OCI-LY7 (cell line): ENCODE measurements at places on chromosomes 2 and 18.

DNA sequence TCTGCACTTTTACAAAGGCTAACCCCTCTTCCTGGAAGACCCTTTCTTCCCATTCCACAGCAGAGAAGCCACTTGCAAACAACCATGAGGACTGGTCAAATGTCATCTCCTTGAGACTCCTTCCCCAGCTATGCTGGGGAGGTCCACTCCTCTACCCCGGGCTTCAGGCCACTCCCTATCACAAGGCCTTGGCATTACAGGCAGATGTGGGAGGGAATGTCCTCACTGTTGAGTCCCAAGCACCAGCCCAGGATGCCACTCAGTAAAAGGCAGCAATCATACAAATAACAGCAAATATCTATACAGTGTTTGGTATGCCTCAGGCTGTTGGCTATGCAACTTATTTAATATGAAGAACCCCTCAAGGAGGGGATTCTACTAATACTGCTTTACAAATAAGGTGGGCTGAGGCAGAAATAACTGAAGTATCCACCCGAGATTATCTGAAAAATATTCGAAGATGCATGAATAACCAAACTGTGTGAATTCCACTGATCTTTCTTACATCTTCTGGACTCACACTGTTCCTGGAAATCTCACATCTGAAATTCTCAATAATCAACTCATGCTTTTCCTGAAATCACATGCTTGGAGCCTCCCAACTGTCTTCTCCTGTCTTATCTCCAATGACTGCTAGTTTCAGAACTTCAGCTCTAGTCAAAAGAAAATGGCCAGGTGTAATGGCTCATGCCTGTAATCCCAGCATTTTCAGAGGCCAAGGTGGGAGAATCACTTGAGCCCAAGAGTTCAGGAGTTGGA, 226.3 kb downstream of the TCF4 start:
- no peak for DNase-seq

DNA sequence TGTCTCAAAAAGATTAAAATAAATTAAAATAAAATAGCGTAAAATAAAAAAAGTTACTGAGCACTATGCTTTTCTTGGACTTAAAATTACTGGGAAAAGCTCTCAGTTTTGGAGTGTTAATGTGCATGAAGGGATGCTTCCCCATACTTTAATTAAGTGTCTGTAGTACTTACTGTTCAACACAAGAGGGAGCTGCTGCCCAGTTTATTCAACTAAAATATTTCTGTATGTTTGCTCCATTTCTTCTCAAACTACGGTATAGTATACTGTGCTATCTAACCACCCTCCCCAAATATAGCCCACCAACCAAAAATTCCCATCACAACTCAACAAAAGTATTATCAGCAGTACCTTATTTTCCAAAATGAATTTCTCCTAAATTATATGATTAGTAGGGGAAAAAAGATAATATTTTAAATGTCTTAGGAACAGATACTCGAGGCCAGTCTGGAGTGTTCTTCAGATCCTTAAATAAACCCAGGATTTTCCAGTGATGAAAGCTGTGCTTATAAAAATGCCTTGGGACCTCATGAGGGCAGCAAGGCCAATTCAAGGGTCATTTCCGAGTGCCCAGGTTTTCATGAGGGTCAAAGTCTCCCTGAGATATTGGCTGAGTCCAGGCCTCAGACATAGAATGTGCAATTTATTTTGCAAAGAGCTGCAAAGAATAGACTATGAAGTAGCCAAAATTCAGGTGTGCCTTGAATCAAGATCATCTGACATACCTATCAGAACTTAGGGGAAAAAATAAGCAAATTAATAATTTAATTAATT, 64.1 kb downstream of the CHRNA1 start:
- DNase-seq = peak; percentile 64

DNA sequence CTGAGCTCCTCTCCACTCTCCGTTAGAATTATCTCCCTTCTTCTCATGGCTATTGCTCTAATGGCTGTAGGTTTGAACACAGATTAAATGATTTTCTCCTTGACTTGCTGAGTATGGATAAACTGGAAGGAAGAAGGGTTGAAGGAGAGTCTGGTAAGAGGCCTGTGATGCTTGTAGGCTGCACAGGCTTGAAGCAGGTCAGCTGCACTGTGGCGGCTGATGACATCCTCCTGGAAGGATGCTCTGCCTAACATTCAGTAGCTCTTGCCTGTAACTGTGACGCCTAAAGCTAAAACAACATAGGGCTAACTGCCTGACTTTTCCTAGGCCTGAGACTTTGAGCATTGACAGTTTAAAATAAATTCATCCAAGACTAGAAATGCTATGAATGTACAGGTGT, 166.3 kb downstream of the MREG start:
- no peak for DNase-seq

GRCh38 chr18:42559069-42559690, 556.3 kb downstream of the RIT2 start:
- DNase-seq = no peak

DNA sequence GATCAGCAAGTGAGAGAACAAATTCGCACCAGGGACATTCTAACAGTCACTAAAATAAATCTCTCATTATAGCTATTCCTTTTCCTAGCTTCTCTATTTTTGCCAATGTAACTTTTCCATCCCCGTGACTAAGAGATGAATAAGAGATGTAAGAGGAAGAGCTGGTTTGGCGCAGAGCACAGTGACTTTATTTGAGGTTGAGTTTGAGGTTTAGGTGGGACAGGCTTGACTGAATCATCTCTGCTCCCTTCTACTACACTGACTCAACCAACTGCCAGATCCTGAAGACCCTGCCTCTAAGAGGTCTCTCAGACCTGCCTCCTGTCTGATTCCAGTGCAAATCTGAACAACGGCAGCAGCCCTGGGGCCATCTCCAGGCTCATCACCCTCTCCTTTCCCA, 28.0 kb downstream of the RFX8 start:
- no peak for DNase-seq

- DNase-seq = no peak
These were observed 557 bp upstream of the DSG2 start for GRCh38 chr18:31497404-31497835.

GRCh38 chr2:113851640-113852039, 38.2 kb upstream of the ACTR3 start:
- DNase-seq = no peak

- no peak for DNase-seq
These were observed 58.7 kb upstream of the B3GNT2 start for GRCh38 chr2:62136956-62137830.

GRCh38 chr2:72892506-72893173, 5.4 kb downstream of the SPR start:
- DNase-seq = peak; percentile 70

- no peak for DNase-seq
These were observed 199.7 kb downstream of the PID1 start for GRCh38 chr2:229071292-229071976.

DNA sequence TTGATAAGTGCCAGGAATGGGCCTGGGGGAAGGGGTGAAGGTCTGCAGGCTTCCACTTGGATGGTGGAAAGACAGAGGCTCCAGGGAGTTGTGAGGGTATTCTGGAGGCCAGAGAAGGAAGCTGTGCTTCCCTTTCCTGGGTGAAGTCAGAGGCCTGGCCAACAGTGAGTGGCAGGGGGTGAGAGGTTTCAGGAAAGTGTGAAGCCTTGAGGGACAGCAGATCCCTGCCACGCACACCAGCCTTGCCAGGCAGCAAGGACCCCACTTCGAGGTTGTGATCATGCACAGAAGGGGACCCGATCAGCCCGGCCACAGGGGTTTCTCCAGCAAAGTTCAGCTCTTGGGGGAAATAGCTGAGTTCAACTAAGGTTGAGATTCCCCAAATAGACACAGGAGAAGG, 66.5 kb downstream of the SMAD7 start:
- no peak for DNase-seq

DNA sequence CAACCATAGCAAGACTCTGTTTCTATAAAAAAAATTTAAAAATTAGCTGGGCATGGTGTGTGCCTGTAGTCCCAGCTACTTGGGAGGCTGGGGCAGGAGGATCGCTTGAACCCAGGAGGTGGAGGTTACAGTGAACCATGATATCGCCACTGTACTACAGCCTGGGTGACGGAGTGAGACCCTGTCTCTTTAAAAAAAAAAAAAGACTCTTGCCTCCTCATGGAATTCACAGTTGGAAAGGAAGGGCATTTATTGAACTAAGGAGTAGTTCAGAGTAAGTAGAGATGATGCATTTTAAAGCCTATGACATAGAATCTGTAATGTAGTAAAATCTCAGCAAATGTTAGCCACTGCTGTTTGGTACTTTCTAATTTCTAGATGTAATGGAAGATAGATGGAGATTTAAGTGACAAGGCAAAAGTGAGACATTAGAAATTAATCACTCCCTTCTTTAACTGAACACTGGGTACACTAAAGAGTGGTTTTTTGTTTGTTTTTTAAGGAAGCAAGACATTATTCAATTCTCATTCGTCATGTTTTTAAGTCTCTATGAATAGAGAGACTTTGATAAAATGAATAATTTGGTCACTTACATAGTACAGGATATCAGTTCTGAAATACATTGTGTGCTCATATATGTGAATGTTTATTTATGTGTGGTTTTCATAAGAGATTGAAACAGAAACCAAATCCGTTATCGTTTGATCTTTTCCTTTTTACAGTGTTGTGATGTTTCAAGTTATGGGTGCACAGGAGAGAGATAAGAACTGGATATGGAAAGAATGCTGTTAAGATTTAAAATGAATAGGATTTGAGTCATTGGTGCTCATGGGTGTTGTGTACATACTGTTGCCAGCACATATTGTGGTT, 186.1 kb upstream of the STON1 start:
- no peak for DNase-seq

DNA sequence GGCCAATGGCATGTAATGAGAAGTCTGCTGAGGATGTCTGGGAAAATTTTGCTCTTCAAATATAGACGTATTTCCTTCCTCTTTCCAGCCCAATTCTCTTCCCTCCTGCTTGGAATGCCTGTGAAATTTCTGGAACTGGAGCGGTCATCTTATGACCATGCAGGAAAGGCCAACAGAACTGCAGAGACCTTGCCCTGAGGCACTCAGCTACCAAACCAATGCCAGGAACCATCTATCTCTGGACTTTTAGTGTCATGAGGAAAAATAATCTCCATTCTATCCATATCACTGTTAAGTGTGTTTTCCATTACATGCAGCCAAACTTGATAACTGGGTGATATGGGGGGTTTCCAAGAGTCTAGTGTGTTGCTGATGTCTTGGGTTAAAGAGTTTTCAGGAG, 363.7 kb downstream of the SLC4A3 start:
- no peak for DNase-seq

DNA sequence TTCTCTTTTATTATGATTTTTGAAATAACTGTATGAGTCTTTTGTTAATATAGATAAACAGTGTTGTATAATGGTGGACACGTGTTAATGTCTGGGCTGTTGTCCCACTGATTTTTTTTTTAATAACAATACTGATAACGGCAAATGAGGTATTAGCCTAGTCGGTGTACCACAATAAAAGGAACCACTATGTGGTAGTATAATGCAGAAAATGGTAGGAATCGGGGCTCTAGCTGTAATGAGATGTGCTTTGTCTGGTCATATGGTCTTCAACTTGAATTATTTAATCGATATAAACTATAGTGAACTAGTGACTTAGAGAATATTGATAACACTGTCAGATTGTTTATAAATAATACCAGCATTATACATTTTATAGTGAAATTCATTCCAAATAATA, 517.9 kb upstream of the SPHKAP start:
- DNase-seq = no peak

GRCh38 chr2:126449677-126450076, 206.3 kb upstream of the GYPC start:
- no peak for DNase-seq
